NCI-H1694 (cell line): ENCODE measurements at places on chromosomes 4 and X.

- no peak for DNase-seq
Observed at GRCh38 chrX:53674581-53674980, 11.9 kb downstream of the HUWE1 start.

GRCh38 chrX:17355976-17356375, 19.0 kb upstream of the NHS start:
- DNase-seq = no peak

DNA sequence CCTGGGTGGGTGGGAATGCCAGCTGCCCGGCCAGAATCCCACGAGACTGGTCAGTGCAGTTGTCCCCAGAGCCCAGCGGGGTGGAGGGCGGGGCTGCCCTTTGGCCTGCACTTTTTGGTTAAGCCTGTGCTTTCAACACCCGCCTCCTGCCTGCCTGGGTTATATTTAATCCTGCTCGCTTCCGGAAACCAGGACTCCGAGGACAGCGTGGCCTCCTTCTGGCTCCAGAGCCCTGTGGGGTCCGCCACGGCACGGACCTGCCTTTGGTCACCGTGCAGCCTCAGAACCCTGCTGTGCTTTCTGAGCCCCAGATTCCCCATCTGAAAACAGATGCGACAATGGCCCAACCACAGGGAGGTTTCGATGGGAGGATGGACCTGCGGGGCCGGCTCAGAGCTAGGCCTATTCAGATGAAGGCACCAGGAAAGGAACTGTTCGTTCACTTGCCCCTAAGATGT, 29.4 kb upstream of the KIAA0232 start:
- DNase-seq = no peak

- DNase-seq = no peak
Observed at GRCh38 chrX:134407065-134407376, 52.9 kb upstream of the HPRT1 start.

- no peak for DNase-seq
Observed at GRCh38 chr4:175998782-175999181, 66.9 kb upstream of the WDR17 start.
